ENCODE measurements at places on chromosomes 3 and 15. TPM values are rescaled to one million over a fixed set of nuclear protein-coding genes. Genes with fewer than 3 reads are reported as not detected.

TEX55 gene
- not detected for total RNA-seq

CNTN4 gene
- 57.6 TPM for total RNA-seq

TTC23 gene
- 19.7 TPM for total RNA-seq

DNA sequence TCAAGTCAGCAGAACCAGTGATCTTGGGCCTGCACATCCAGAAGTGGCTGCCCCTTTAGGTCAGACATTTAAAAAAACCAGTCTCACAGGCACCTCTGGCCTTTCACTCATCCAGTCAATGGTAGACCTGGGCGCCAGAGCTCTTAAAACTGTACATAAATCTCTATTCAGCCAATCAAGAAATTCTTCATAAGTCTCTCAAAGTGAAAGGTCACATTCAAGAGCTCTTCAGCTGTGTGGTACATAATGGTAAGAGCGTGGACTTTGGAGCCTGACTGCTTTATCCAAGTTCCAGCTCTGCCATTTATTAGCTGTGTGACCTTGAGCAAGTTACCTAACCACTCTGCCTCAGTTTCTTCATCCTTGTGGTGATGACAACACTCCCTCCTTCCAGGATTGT is 22.3 kb upstream of the MORF4L1 start:
- no peak for DNase-seq

DNA sequence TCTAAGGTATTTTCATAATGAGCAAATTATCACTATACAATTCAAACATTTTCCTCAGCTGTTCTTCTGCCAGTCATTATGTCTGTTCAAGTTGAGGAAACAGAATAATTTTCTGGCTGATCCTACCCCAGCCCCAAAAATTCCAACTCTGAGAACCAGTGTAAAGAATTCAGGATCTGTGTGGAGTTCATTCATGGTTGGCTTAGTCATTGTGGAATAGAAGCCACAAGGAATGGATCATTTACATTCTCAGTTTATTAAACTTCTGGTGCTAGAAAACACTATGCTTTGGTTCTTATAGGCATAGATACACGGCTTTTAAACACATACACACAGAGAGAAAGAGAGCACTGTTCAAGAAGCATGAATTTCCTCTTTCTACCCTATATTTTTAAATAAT is 134.6 kb downstream of the CMSS1 start:
- DNase-seq: no peak

DNA sequence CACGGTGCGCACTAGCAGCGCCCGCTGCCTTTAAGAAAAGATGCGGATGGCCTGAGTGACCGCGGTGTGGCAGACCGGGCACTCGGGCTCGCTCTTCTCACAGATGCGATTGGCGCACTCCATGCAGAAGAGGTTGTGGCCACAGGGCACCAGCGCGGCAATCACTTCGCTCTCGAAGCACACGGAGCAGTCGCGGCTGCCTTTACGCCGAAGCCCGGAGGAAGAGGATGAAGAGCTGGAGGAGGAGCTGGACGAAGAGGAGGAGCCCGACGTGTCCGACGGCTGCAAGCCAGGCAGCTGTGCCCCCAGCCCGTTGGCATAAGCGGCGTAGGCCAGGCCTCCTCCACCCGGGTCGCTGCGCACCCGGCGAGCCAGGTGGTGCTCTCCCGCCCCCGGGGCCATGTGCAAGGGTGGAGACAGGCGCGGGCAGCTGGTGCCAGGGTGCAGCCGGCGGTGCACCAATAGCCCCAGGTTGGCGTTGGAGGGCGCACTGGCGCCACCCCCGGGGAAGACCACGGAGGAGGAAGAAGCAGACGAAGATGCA is 2.6 kb downstream of the MEX3B start:
- peak; percentile 6 for DNase-seq

GRCh38 chr3:58044691-58045483 is 36.7 kb downstream of the FLNB start:
- no peak for DNase-seq

DNA sequence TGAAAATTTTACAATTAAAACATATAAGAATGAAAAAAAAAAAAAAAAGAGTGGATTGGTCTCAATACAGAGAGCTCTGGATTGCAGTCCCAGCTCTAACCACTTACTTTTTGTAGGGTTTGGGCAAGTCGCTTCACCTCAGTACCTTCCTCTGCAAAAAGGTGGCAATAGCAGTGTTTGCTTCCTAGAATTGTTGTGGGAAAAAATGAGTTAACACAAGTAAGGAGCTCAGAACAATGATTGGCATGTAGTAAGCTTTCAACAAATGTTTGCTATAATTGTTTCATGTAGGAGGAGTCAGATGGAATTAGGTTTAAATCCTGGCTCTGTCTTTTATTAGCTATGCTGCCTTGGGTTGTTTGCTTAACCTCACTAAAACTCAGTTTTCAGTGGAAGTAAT is 425.2 kb upstream of the TBL1XR1 start:
- DNase-seq: no peak

- no peak for DNase-seq
These were observed 141.4 kb upstream of the MRPS22 start for GRCh38 chr3:139202226-139202958.

- no peak for DNase-seq
These were observed 13.7 kb downstream of the PPARG start for GRCh38 chr3:12302564-12302963.

Data from cerebellum (tissue), 4 donors.